ENCODE measurements at places on chromosomes 13 and 19. TPM values are rescaled to one million over a fixed set of nuclear protein-coding genes. Genes with fewer than 3 reads are reported as not detected.

DNA sequence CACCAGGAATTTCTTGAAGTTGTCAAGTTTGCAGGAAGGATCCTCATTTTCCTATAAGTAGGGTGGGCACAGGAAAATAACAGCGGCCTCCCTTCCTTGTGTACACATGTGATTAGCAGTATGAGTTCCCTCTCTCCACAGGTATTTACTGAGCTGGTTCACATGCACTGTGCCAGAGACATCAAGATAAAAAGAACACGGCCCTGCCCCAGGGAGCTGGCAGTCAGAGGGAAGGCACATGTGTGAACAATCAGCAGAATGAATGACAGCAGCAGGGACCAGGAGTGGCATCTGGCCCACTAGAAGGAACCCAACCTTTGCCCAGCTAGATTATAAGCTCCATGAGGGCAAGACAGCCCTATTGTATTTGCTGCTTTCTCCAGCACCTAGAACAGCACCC is 13.9 kb downstream of the DOCK9 start:
- DNase-seq: no peak

- DNase-seq: no peak
These were observed 9.6 kb downstream of the STARD13 start for GRCh38 chr13:33275916-33276315.

- DNase-seq: no peak
These were observed 4.7 kb upstream of the ACOD1 start for GRCh38 chr13:76943646-76944045.

GRCh38 chr19:46788262-46788967 is at the start of gene SLC1A5:
Gene SLC1A5 (minus strand): TSS chr19:46788594. CDS start chr19:46787965, 629 bp downstream.
- DNase-seq: peak; percentile 98

DNA sequence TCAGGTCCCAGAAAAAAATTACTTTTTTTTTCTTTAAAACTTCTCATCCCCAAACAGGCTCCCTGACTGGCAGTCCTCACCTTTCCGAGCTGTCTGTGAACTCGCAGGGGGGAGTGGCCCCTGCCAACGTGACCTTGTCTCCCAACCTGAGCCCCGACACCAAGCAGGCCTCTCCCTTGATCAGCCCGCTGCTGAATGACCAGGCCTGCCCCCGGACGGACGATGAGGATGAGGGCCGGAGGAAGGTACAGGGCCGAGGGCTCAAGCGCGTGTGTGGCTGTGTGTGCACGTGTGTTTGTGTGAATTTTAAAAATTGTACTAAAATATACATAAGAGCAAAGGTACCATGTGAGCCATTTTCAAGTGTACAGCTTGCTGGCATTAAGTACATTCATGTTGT is 167.6 kb downstream of the STK24 start:
- no peak for DNase-seq

GRCh38 chr13:36329361-36329760 is 16.8 kb downstream of the SPART start:
- no peak for DNase-seq

- peak; percentile 47 for DNase-seq
These were observed 21.3 kb downstream of the HCN2 start for GRCh38 chr19:610801-611480.

GRCh38 chr13:46022481-46022880 is 30.1 kb downstream of the ZC3H13 start:
- DNase-seq: no peak

DNA sequence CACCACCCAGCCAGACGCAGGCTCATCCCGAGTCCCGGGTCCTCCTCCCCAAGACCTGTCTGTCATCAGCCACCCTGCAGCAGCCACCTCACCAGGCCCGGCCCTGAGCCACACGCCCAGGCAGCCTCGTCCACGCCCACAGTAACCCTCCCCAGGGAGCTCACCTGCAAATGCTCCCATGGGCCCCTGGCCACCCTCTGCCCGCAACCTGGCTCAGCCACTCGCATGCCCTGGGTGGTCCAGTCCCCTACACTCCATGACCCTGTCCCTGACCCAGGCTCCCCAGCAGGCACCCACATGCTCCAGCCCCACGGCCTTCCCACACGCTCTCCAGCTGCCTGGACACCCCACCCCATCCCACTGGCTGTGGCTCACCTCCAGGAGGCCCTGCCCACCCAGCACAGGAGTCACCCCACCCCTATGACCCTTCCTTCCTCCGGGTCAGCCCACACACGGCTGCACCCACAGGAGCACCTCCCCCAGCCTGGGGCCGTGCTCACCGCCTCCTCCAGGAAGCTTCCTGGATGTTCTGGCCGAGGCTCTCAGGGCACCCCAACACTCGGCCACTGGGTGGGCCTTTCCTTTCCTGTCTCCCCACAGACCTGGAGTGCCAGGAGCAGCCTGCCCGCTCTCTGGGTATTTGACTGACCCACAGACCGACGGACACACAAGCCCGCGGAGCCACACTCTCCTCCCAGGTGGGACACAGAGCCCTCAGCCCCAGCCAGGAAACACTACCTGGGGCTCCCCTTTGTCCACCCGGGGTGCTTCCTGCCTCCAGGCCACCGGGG is 3.6 kb downstream of the TMEM259 start:
- DNase-seq: peak; percentile 63

DNA sequence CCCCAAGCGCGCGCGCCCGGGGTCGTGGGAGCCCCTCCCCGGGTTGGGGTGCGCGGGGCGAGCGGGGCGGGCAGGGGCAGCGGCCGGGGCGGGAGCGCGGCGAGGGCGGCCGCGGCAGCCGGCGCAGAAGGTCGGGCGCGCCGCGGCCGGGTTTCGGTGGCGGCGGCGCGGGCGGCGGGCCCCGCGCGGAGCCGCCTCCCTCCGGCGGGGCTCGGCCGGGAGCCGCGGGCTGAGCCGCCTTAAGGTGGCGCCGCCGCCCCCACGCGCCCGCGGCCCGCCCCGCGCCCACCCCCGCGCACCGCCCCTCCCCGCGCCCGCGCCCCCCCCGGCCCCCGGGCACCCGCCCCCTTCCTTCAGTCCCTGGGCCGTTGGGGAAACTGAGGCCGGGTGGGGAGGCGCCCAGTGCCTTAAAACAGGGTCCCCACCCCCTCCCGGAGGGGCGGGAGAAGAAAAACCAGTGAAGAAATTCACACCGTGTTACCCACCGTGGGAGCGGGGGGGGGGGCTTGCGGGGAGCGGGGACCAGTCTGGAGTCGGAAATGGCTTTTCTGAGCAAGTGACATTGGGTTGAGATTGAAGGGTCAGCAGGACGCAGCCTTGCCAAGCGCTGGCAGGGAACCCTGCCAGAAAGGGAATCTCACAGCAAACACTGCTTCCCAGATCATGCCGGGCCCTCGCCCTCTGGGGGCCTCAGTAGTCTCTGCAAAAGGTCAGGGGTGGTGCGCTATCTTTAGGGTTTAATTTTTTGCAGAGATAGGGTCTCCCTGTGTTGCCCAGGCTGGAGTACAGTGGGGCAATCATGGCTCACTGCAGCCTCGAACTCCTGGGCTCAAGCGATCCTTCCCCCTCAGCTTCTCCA is at the start of gene TLE2:
TLE2 (minus strand) TSS at position 216 of the 859 bp plus-strand sequence. CDS start 376 bp downstream, outside the sequence.
- peak; percentile 77 for DNase-seq

GRCh38 chr19:16739546-16739945 is 19.9 kb downstream of the NWD1 start:
- DNase-seq: no peak

- peak; percentile 83 for DNase-seq
These were observed 463.8 kb downstream of the ITGBL1 start for GRCh38 chr13:101916108-101916774.

- DNase-seq: no peak
These were observed 30.4 kb downstream of the ARHGEF7 start for GRCh38 chr13:111145506-111145905.

- DNase-seq: no peak
These were observed 6.1 kb upstream of the UPF3A start for GRCh38 chr13:114275304-114275703.

GRCh38 chr19:45975306-45976070 is 1.8 kb upstream of the NOVA2 start:
- no peak for DNase-seq

DNA sequence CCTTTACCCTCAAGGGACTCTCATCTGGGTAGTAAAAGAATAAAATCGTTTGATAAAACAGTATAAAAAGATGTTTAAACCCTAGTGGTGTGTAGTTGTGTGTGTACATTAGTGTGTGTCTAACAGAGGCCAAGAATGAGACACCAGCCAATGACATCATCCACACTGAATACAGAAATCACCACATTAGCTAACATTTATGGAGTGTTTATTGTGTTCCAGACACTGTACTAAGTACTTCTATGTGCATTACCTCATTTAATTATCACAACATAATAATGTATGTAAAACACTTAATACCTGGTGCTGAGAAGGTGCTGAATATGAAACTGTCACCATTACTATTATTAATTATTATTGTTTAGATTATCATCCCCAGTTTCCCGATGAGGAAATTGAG is 49.1 kb upstream of the UQCRFS1 start:
- DNase-seq: no peak

- no peak for DNase-seq
These were observed 29.4 kb downstream of the RFXAP start for GRCh38 chr13:36848199-36848982.

GRCh38 chr13:21796066-21796465 is 125.2 kb downstream of the FGF9 start:
- no peak for DNase-seq

- no peak for DNase-seq
These were observed 3.0 kb upstream of the INSL3 start for GRCh38 chr19:17824339-17824738.

DNA sequence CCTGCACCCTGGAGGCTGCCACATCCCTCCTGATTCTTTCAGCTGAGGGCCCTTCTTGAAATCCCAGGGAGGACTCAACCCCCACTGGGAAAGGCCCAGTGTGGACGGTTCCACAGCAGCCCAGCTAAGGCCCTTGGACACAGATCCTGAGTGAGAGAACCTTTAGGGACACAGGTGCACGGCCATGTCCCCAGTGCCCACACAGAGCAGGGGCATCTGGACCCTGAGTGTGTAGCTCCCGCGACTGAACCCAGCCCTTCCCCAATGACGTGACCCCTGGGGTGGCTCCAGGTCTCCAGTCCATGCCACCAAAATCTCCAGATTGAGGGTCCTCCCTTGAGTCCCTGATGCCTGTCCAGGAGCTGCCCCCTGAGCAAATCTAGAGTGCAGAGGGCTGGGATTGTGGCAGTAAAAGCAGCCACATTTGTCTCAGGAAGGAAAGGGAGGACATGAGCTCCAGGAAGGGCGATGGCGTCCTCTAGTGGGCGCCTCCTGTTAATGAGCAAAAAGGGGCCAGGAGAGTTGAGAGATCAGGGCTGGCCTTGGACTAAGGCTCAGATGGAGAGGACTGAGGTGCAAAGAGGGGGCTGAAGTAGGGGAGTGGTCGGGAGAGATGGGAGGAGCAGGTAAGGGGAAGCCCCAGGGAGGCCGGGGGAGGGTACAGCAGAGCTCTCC is 6.9 kb upstream of the CEACAM5 start:
- no peak for DNase-seq

DNA sequence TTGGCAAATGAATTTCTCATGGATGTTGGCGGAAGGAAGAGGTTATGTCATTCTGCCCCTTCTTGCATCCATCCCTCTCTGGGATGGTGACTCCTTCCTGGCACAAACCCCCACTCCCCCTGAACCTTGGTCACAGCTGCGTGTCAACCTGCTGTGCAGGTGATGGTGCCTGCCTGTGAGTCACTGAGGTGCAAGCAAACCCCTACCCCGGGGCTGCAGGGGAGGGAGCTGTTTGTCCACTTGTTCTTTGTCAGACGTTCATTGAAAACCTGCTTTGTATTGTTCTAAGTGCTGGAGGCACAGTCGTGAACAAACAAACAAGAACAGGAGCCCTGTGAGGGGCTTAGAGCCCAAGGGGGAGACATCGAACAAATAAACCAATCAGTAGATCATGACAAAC is 2.0 kb upstream of the GAPDHS start:
- no peak for DNase-seq

- DNase-seq: no peak
These were observed 3.3 kb downstream of the PPP5C start for GRCh38 chr19:46350029-46350757.

- no peak for DNase-seq
These were observed 1730.1 kb downstream of the SLITRK5 start for GRCh38 chr13:89401264-89401675.

DNA sequence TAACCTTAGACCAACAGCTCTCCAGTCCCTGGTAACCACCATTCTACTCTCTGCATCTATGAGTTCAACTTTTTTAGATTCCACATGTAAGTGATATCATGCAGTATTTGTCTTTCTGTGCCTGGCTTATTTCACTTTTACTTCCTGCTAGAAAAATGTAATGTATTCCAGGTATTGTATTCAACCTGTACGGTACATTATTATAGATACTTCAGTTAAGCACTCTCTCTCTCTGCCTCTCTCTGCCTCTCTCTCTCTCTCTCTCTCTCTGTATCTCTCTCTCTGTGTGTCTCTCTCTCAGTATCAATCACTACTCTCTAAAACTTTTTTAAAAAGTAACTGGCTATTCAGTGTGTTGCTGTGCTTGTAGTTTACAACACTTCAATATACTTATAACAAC is 8.4 kb downstream of the DACH1 start:
- DNase-seq: no peak

DNA sequence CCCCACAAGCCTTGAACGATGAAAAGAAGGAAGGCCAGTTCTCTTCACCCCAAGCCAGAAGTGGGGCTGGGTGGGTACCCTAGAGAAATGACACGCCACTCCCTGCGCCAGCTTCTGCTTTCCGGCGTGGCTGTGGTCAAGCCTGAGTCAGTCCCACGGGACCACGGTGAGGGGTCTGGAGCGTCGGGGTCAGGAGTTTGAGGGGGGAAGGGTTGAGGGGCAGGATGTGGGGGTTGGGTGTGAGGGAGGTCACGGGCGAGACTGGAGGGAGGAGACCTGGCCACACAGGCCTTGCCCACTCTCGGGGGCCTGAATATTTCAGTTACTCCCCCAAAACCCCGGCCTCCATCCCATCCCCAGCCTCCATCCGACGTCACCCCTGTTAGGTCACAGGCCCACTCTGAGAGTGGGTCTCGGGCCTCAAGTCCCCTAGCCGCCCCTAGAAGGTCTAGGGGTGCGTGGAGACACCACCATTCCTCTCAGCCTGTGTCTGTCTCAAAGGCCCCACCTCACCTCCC is 500 bp upstream of the IFI30 start:
- peak; percentile 73 for DNase-seq

The SLC25A15 gene
- 3.4 TPM for total RNA-seq

The ZNF234 gene
- 10.6 TPM for total RNA-seq

The CAPN12 gene
- 0.22 TPM for total RNA-seq

The KLK8 gene
- not detected for total RNA-seq

The PRR19 gene
- 0.26 TPM for total RNA-seq

The ZNF382 gene
- 18.7 TPM for total RNA-seq

The ATP4B gene
- not detected for total RNA-seq

The SLITRK1 gene
- total RNA-seq: not detected

The MBD3L5 gene
- not detected for total RNA-seq

The ZSCAN4 gene
- 0.23 TPM for total RNA-seq

The BRSK1 gene
- total RNA-seq: 20.5 TPM

The GRK1 gene
- total RNA-seq: 0.66 TPM

The EMP3 gene
- total RNA-seq: 78.9 TPM

The TUBA3C gene
- total RNA-seq: not detected

The ZNF93 gene
- 2.2 TPM for total RNA-seq

The ZNF296 gene
- total RNA-seq: 0.25 TPM

The TEX26 gene
- not detected for total RNA-seq

The PNMA8B gene
- 3.7 TPM for total RNA-seq

The GRIK5 gene
- total RNA-seq: 12.5 TPM

The CYP4F22 gene
- not detected for total RNA-seq

The PEG3 gene
- 12.2 TPM for total RNA-seq
